CD4-positive, alpha-beta T cell treated with Interleukin-6 for 4 hours (primary cell): ENCODE measurements at places on chromosomes 3 and 15.

DNA sequence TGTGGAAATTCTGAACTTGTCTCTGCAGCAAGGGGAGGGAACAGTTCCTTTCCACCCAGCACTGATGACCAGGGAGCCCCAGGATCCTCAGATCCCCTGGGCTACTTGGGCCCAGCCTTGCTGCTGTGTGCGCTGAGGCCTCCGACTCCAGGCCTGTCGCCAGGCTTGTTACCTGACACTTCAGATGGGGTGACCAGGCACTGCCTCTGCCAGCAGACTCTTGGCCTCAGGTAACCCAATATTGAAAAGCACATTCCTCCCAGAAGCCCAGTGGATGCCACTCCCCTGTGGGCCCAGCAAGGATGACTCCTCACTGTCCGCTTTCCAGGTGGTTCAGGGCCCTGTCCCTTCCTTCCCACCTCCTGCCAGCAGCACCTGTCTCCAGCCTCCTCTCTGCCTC lies 3.5 kb upstream of the PLA2G4E start:
- DNase-seq = no peak

GRCh38 chr3:79604681-79605080 lies 163.1 kb downstream of the ROBO1 start:
- DNase-seq = no peak

- DNase-seq = no peak
These were observed 89.1 kb downstream of the ABHD5 start for GRCh38 chr3:43779850-43780249.

DNA sequence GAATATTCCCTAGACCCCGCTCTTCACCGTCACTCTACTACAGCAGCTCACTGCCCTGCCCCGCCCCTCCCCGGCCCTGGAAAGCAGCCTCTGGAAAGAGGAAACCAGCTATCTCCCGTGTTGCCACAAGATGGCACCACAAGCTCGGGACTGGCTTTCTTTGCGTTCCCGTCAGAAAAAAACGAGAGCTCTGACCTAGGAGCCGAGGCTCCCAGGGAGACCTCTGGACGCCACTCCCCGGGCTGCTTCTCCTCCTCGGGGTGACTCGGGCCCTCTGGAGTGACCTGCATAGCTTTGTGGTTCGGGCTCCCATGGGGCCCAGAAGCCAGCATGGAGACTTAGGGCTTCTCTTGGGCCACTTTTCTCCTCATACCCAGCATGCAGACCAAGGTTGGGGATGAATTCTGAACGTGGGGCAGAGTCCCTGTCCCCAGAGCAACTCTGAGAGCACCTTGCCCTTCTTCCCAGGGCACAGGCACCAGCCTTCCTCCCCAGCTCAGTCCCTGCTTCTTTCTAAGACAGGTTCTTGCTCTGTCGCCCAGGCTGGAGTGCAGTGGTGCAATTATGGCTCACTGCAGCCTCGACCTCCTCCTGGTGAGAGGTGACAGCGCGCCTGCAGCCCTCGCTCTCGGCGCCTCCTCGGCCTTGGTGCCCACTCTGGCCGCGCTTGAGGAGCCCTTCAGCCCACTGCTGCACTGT lies 19.0 kb downstream of the STOML1 start:
- DNase-seq = peak; percentile 84

- no peak for DNase-seq
These were observed 9.8 kb upstream of the ATP13A5 start for GRCh38 chr3:193388361-193388760.

DNA sequence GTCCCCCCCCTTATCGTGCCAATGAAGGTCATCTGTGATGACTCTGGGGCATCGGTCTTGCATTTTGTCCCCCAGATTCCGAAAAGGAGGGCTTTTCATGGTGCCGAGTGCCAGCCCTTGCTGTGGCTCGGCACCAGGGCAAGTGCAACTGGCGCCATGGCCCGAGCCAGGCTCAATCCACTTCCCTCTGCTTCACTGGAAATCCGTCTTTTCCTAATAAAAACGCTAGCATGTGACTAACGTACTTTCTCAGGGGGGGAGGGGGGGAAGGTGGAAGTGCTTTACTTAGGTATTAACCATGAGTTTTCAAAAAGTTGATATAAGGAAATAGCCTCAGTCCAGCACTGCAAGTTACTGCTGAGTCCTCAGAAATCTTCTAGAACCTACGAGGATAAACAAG lies 20.5 kb downstream of the TRPM1 start:
- no peak for DNase-seq

- DNase-seq = no peak
These were observed 38.5 kb downstream of the RASGRP1 start for GRCh38 chr15:38526158-38526557.

- no peak for DNase-seq
These were observed 157.2 kb upstream of the MITF start for GRCh38 chr3:69582044-69582443.

DNA sequence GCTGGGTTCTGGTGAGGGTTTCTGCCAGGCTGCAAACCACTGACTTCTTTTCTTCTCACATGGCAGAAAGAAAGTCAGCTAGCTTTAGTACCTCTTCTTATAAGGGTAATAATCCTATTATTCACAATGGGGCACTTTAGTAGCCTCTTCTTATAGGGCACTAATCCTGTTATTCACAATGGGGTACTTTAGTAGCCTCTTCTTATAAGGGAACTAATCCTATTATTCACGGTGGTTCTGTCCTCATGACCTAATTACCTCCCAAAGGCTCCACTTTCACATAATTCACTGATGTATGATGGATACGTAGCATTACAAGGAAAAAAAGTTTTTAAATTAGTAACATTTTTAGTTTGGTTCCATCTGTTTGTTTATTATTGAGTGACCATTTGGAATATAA lies 671.3 kb downstream of the NSUN3 start:
- DNase-seq = no peak

DNA sequence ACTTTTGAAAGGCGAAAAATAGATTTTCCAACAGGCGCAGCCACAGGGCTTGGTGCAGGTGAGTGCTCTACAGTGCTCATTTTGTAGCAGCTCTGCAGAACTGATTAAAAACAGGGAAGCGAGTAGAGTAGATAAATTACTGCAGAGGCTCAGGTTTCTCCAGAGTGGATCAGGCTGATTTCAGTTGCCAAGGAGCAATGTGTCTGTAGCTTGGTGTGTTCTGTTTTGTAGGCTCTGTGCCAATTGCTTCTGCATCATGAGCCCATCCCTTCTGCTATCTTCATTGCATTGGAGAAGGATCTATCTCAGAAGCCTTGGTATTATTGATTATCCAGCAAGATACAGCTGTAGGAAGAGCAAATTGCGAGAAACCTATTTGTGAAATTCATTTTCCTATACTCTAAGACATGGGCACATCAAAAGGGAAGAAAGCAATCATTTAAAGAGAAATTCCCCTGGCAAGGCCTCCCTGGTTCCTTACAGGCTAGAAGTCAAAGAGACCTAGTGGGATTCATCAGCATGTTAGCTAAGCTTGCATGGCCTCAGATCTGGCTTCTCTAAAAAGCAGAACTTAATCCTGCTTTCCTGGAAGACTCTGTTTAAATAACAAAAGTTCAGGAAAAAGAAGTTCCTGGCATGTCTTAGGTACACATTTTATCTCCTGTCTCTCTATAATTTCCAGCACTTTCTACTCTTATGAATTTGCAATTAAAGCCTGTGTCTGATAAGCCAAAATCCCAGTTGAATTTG lies 432.4 kb upstream of the ATP10A start:
- DNase-seq = no peak

DNA sequence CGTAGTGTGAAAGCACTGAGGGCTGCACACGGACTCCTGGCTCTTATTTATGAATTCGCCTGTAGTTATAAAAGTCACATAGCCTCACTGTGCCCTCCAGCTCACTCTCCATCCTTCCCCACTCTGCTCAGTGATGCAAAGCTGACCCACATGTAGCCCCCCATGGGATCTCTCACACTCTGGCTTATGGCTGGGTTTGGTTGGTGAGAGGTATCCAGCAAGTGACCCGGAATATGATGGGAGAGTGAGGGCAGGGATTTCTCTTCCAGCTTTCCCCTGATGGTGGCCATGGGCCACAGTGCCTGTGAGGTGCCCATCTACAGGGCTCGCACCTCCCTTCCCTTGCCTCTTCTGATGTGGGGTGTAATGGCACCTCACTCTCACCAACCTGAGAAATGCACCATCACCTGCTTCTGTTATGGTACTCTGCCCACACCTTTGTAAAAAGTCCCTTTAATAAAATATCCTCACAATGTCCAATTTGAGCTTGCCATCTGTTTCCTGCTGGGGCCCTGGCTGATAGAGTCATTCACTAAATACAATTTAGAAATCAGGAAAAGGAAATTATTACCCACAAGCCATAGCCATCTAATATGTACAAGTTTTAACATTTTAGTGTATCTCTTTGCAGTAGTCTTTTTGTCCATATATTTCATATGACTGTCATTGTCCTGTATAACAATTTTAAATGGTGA lies 93.6 kb downstream of the SCN11A start:
- DNase-seq = no peak

DNA sequence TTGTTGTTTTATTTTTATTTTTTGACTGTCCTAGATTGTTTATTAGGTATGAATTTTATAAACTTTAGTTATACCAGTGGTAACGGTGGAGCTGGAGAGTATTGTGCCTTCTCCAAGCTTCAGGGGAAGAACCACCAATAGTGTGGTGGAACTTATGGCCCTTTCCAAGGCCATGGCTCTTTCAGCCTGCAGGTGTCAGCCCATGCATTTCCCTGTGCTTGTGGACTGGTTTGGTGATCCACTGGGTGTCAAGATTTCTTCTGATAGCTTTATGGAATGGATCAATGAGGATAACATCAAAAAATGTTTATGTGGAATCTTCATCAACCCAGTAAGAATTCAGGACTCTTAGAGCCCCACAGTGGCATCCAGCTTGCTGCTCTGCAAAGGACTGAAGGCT lies 19.2 kb upstream of the SCAMP5 start:
- no peak for DNase-seq

- no peak for DNase-seq
These were observed 17.3 kb downstream of the DENND6A start for GRCh38 chr3:57675530-57675929.

DNA sequence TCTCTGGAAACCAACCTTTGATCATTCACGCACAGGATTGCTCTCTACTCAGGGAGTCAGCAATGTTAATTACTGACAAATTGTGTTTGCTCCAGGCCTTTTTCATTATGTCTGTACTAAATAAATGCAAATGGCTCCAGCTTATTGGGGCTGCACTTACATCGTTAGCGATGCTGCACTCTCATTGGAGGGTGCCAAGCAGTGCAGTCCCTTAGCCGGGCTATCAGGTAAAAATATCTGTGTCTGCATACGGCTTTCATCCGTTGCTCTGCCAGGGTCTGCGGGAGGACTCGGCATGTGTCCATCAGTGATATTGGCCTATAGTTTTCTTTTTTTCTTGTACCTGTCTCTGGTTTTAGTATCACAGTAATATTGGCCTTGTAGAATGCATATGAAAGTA lies 471.5 kb upstream of the CADM2 start:
- DNase-seq = no peak

DNA sequence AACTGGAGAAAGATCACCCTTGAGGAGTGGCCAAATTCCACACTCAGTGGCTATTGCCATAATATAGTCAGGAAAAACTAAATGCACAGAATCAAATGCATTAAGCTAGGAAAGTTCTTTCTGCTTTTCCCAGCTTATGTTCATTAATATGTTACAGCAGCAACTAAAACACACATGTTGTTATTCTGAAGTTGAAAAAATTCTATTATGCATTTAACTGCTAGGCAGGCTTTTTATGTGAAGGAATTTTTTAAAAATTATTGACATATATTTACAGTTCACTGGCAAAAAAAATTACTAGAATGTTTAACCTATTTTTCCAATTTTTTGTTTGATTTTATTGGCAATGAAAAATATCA lies 135.2 kb upstream of the IL12A start:
- no peak for DNase-seq

- no peak for DNase-seq
These were observed 422.5 kb upstream of the CDIN1 start for GRCh38 chr15:36156879-36157427.

GRCh38 chr3:134601539-134602439 lies 49.0 kb downstream of the KY start:
- no peak for DNase-seq

DNA sequence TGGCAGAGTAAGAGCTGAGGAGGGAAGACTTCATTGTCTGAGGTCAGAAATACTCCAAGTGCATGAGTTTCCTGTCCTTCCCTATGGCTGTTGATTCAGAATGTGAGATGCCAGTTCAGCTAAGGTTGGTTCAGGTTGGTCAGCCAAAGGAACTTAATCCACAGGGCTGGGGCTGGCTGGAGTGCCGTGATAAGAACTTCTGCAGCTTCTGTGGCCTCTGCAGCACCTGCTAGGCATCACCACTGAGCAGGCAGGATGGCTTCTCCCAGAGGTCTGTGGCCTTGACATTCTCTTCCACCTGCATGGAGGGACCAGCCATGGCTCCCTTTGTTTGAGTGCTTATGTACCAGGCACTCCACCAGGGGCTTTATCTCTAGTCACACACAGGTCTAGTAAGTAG lies 109.5 kb upstream of the PLXNA1 start:
- no peak for DNase-seq

- DNase-seq = no peak
These were observed 13.6 kb upstream of the RBMS3 start for GRCh38 chr3:29267226-29267625.

- DNase-seq = no peak
These were observed 87.4 kb upstream of the C15orf39 start for GRCh38 chr15:75114327-75114726.

GRCh38 chr15:61047783-61048182 lies 181.3 kb downstream of the RORA start:
- DNase-seq = no peak

DNA sequence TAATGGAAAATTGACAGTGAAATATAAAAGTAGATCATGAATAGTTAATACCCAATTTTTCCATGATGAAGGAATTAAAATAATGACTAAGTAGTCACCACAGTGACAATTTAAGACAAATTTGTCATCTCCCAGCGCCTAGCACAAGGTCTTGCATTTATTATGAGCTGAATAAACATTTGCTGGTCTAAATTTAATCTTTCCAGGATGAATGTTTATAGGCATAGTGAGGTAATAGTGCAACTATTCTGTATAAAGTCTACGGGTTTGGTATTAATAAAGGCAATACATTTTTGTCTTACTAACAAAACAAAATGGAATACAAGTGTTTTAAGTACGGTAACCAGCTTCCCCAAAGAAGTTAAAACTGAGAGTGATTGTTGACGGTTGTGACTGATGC lies 209.3 kb downstream of the CD47 start:
- no peak for DNase-seq

GRCh38 chr3:44227632-44228031 lies 14.1 kb upstream of the TOPAZ1 start:
- no peak for DNase-seq

DNA sequence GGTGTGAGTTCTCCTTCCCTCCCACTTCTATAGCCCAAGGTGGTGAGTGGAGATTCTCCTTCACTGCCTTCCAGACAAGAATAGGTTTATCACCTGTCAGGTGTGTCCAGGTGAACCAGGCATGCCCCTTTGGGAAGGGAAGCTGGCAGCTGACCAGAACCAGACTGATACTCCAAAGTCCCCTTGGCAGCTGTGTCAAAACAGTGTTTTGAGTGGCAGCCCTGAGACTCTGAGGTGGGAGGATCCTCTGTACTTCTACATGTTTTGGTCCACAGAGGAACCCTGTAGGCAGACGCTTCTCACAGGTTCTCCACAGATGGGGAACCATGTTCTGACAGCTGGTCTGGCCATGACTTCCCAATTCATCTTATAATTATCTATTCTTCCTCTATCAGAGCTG lies 30.1 kb downstream of the ISL2 start:
- no peak for DNase-seq
